ENCODE measurements at places on chromosomes 2 and 18.

DNA sequence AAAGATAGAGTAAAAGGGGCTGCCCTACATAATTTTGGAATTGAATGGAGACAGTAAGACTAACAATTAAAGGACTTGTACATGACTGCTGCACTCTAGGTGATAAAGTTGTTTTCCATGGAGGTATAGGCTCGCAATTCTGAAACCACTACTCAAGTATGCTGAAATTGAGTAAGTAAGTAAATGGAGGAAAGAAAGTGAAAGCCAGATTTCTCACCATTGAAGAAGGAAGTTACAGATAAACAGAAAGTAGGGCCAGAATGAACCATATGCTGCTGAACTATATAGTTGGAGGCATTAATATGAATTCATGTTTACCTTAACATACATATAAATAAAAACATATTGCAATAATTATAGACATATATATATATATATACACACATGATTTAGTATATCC lies 225.7 kb upstream of the ST6GAL2 start:
- DNase-seq, result no peak

- no peak for DNase-seq
These were observed 22.3 kb upstream of the FOSL2 start for GRCh38 chr2:28370354-28370753.

- DNase-seq, result no peak
These were observed 11.3 kb downstream of the GATA6 start for GRCh38 chr18:22180722-22181121.

DNA sequence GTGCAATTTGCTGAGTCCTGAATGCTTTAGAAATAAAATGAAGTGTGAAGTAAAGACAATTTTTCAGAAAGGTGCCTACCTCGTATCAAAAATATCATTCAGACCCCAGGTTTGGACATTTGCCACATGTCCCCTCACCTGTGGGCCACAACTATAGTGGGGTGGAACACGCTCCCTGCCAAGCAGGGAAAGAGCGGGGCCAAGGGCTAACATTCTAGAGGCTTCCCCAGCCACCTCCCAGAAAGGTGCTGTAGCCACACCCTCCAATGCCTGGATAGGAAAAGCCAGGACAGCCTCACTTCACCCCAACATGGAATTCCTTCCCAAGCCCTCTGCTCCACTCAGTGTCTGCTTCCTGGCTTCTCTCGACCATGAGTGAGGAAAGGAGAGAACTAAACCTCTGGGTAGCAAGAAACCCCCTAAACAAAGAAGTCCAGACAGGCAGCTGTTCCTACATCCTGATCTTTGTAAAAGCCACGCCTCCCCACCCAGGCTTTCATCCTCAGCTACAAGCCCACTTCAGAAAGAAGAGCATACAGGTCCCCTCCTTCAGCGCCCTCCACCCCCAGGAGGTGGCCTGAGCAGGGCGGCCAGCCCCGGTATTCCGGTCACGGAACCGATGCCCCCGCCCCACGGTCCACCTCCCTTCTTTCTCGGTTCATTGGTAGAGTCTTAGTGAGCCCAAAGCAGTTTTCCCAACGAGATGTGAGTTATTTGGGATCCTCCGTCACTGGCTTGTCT lies 2.1 kb downstream of the COL6A3 start:
- DNase-seq, result no peak

DNA sequence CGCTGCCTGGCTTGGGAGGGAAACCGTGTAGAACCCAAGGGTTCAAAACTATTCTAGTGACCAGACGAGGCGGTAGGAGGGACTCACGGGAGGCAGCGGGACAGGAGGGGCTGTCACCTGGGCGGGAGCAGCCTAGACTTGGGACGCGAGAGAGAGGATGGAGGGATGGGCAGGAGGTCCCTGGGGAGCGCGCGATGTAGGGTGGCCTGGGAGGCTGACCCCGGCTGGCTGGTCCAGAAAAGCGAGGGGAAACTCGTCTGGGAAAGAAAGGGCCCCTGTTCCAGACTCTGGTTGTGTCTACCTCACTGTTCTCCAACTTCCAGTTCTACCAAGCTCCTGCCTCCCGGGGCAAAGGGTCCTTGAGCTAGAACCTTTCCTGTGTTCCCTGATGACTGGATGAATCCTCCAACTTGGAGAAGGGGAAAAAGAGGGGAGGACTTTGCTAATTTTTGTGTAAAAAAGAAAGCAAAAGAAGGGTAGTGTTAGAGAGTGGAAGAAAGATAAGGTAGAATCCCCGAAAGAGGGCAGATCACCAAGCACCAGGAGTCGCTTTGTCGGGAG lies 1.4 kb downstream of the DOK6 start:
- DNase-seq, result no peak

DNA sequence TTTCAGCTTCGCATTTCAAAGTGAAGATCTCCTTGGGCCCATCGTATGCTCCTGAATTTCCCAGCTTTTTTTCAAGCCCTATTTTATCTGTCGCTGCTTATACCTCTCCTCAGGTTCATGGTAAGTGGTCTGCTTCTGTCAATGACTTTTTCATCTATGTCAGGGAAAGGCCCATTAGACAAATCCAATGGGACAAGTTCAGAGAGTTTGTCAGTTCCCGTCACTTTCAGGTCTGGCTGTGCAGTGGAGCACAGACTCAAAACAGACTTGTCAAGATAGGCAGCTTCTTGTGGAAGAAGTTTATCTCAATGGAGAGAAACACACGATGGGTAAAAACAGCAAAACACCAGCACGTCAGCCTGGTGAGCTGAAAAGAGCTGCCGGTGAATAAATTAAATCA lies 100.9 kb upstream of the KLF7 start:
- DNase-seq, result no peak

- peak; percentile 35 for DNase-seq
These were observed 63.2 kb upstream of the MAPRE2 start for GRCh38 chr18:34977838-34978532.

DNA sequence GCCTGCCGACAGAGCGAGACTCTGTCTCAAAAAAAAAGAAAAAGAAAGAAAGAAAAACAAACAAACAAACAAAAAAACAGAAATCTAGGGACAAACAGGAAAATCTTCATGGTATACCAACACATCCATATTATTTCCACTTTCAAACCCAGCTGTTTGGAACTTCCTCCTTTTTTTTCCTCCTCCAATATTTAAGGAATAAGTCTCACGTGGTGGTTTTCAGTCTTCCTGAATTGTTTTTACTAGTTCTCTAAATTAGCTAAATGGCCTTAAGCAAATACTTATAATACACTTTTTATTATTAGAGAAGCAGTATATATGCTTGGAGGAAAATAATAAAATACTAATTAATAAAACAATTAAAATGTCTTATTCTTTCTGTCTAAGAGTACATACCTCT lies 48.7 kb upstream of the GLS start:
- DNase-seq, result no peak

GRCh38 chr2:85802354-85803103 lies 48.7 kb downstream of the ATOH8 start:
- no peak for DNase-seq
